IMR-90 (cell line): ENCODE measurements at places on chromosomes 7 and 10. TPM values are rescaled to one million over a fixed set of nuclear protein-coding genes. Genes with fewer than 3 reads are reported as not detected.

GRCh38 chr7:54084340-54084739 is 457.8 kb upstream of the VSTM2A start:
- no peak for DNase-seq

DNA sequence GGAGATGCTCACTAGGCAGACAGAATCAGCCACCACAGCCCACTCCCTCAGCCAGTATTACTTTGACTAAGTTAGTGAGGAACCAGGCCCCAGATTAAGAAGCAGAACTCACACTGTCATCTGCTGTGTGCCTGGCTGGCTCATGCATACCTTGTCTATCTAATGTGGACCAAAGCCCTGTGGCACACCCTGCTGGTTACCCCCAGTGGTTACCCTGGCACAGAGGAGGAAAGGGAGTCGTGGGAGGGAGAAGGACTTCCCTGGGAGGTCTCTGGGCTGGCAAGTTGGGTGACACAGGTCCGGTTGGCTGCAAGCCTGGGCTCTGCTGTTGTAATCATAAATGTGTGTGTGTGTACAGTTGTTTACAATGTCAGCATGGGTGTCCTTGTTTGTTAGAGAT is 7.5 kb upstream of the SH2D4B start:
- DNase-seq = peak; percentile 22

DNA sequence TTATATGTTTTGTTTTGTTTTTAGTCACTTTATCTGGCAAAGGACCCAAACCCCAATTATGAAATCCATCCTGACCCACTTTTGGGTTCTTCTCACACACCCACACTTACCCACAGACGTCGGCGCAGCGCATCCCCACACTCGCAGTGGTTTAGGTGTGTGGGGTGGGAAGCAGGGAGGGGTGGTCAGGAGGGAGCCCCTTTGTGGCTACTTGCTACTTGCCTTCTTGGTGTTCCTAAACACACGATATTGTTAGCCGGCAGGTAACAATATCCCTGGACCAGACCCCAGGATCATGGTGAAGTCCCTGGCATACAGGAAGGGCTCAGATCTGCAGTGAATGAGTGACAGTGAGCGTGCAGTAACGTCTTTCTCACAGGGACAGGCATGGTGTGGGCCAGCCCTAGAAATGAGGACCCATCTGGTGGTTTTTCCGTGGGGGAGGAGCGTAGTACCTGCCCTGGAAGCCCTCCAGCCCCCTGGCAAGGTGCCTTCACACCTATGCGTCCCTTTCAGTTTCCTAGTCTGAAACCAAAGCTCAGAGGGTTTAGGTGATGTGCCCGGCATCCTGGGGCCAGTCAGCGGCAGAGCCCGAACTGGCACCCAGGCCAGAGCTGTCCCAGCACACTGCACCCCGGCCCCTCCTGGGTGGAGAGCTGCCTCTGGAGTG is 4.4 kb downstream of the SPOCK2 start:
- DNase-seq = no peak

DNA sequence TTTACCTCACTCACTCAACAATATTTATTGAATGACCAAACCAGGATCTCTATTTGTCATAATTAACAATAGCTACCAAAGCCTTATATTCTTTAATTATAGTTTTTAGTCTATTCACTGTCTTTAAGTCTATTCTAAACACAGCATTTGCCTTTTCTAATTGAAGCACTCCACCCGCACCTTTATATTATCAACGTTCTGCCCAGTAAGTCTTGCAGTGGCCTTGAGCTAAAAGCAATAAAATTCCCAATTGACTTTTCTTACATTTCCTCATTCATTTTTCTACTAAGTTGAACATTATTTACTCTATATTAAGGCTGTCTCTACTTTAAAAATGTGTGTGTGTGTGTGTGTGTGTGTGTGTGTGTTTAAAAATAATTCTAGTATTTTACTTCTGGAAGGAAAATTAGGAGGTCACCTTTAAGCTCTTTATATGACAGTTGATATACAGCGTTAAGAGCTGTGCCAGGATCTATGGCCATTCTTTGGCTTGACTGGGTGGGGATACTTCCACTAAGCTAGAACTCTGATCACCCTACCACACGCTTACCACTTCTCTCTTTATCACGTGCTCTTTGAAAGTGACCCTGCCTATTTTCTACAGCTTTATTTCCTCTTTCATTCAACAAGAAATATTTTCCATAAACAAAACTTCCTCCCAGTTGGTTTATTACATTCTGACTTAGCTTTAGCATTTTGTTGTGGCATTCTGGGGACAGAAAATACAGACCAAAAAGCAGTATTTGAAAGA is 8.8 kb downstream of the PAPSS2 start:
- DNase-seq = no peak

DNA sequence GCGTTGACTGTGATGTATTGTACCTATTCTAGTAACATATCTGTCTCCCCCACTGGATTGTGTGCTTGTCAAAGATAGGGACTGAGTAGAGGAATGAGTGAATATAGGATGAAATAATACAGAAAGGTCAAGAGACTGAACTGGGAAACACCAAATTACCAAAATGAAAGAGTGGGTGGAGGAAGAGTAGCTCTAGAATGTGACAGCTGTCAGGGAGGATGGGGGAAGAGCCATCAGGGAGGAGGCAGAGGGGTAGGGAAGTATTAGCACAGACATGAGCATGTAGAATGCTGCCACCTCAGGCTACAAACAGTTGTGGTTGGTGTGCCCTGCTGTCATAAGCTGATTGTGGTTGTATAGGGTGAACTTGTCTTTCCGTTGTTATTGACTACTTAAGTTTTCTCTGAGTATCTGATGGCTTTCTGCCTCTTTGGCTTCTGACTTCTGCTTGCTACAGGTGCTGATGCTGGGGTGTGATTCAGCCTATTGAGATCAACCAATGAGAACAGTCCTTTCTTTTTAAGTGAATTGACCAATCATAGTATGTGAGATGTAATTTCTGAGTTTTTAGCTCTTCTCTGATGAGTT is 5.6 kb downstream of the CCSER2 start:
- peak; percentile 55 for DNase-seq

- no peak for DNase-seq
These were observed 820 bp upstream of the NRG3 start for GRCh38 chr10:81873932-81874816.

- no peak for DNase-seq
These were observed 133.5 kb downstream of the NRBF2 start for GRCh38 chr10:63266391-63267316.

DNA sequence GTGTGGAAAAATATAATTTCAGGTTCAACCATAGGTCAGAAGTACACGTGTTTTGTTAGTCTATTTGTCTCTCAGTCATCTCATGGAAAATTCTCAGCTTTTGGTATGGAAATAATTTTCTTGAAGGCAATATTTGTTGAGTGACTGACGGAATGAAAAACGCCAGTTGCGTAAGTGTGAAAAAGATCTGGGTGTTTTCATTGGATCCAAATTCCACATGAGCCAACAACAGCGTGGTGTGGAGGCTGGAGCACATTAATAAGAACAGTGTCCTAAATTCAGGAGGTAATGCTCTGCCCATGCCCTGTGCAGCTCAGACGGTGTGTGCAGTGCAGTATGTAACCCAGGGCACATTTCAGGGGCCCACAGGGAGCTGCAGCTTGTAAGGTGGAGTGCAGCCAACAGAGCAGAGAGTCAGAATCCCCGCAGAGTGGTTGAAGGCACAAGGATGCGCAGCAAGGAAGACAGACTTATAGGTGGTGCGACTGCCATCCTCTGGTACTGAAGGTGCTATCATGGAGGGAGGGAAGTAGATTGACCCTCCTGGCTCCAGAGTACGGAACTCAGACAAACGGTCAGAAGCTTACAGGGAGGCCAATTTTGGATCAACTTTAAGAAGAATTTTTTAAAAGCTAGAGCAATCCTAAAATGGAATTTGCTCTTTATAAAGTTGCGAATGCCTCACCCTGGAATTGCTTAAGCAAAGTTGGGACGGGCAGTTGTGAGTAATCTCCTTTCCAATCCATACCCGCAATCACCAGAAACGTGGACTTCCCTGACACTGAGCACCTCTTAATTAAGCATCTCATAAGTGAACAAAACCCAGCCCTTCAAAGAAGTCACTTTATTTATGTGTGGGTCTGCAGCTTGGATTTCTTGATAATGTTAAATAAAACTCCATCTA is 38.0 kb downstream of the EGFR start:
- DNase-seq = no peak

DNA sequence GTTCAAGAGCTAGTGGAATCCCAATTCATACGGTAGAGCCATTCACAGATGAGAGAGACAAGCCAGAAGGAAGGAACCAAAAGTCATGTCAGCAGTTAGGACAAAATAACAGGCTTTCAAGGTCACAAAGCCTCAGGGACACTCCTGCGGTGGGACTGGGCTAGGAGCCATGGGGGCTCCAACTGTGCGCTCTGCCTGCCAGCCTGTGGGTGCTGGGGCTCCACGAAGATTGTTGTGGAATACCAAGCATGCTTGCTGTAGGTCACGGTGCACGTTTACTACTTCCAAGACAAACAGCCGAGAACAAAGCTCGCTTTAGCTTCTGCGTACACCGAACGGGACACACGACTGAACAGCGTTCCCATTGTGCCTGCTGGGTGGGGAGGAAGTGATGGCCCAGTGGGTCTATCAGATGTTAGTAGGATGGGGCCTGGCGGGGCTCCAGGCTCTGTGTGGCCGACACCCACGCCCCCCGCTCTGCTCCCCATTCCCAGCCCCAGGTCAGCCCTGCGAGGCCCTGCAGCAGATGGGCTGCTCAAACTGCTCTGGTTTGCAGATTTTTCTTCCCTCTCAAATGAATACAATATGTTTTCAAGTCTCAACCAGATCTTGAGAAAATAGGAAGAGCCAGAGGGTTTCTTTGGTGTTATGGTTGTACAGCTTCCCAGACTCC is 158.9 kb downstream of the EGFR start:
- DNase-seq = no peak

- DNase-seq = no peak
These were observed 69.4 kb downstream of the C1GALT1 start for GRCh38 chr7:7251742-7252141.

DNA sequence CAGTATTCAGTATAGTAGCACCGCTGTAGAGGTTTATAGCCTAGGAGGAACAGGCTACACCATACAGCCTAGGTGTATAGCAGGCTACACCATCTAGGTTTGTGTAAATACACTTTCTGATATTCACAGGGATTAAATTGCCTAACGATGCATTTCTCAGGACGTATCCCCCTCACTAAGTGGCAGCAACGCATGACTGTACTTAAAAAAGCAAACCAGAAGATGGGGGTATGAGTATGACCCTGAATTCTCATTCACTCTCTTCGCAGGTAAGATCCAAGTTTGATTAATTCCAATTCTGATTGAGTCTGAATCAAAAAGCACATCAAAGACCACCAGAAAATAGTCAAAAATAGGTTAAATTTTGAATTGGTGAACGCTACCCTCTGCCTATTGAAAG is 972 bp downstream of the ORC5 start:
- no peak for DNase-seq

DNA sequence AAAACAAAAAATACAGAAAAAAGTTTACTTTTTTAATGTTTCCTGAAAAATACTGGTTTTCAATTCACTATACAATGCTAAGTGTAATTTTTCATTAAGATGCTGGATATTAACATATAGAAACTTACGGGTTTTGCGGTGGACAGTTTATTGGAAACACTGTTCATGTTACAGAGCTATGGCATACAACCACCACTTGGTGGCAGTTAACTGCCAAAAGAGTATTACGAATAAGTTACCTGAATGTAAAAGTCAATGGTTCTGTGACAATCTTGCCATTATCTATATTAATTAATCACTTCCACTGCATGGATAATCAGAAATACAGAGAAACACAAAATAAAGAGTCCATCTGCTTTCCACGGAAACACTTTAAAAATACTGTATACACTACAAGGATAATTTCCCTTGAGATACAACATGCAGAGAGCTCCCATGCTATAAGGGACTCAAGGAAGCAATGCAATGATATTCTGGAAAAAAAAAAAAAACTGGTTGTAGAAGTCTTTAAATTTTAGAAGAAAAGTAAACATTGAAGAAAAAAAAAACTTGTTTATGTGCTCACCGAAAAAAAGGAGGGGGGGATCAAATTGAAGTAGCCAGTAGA is 97.0 kb downstream of the TPK1 start:
- DNase-seq = no peak

DNA sequence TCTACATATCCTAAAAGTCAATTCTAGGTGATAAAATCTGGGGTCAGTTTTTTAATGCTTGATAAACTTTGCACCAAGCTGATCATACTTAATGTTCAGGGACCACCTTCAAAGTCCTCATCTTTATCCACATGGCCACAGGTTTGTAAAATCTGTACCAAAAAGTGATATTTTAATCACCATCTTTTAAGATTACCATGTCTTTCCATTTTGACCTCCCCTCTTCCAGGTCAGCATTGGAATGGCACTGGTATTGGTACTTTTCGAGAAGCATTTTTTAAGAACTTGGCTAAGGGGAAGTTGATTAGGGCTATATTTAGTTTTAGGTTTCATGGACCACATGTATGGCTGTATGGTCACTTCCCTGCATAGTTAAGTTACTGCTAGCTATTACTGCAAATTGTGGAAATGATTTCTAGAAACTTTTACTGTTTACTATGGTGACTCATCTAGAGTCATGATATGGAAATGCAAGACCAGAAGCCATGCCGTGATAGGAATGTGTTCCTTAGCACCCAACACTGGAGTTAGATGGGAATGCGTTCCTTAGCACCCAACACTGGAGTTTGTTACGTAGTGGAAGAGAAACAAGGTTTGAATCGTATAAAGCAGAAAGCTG is 50.8 kb upstream of the ABLIM1 start:
- peak; percentile 89 for DNase-seq

GRCh38 chr10:94137747-94138146 is 144.0 kb downstream of the PLCE1 start:
- DNase-seq = peak; percentile 60

GRCh38 chr7:33876596-33877274 is 28.6 kb upstream of the BMPER start:
- no peak for DNase-seq

DNA sequence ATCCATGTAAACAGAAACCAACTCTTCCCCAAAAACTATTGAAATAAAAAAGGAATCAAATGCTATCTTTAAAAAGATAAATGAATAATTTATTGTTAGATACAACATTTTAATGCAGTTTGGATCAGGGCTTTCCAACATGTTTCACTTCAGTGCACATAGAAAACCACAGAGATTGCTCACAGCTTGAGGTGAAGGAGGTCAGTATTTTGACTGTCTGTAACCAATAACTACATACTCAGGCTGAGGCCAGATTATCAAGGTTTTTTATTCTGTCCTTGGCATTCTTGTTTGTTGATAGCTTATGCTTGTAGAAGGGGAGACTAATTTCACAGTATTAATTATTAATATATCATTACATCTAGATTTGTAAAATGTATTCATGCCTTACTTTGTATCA is 195.5 kb downstream of the PRKG1 start:
- peak; percentile 75 for DNase-seq

The ZNF804B gene
- total RNA-seq = not detected in 2 replicates

The GRIFIN gene
- total RNA-seq = not detected in 2 replicates

The TEX36 gene
- total RNA-seq = not detected in 2 replicates

The REEP3 gene
- total RNA-seq = 28.9 and 48.6 TPM in 2 replicates

The ATOH7 gene
- total RNA-seq = not detected in 2 replicates

The OR2A42 gene
- total RNA-seq = not detected in 2 replicates

The SDK1 gene
- 1.1 and 1.6 TPM in 2 replicates for total RNA-seq

The GHRHR gene
- not detected in 2 replicates for total RNA-seq

The CRTAC1 gene
- total RNA-seq = not detected in 2 replicates

The ANKRD30A gene
- not detected in 2 replicates for total RNA-seq

The CYP3A4 gene
- not detected in 2 replicates for total RNA-seq
